ENCODE measurements at places on chromosomes 1 and 21.

GRCh38 chr1:183032122-183032921 lies 9.1 kb downstream of the LAMC1 start:
- no peak for DNase-seq

GRCh38 chr1:157142201-157142600 lies 4.0 kb upstream of the ETV3 start:
- DNase-seq, result no peak

- DNase-seq, result no peak
Measured at GRCh38 chr1:5915587-5916571, 76.3 kb downstream of the NPHP4 start.

DNA sequence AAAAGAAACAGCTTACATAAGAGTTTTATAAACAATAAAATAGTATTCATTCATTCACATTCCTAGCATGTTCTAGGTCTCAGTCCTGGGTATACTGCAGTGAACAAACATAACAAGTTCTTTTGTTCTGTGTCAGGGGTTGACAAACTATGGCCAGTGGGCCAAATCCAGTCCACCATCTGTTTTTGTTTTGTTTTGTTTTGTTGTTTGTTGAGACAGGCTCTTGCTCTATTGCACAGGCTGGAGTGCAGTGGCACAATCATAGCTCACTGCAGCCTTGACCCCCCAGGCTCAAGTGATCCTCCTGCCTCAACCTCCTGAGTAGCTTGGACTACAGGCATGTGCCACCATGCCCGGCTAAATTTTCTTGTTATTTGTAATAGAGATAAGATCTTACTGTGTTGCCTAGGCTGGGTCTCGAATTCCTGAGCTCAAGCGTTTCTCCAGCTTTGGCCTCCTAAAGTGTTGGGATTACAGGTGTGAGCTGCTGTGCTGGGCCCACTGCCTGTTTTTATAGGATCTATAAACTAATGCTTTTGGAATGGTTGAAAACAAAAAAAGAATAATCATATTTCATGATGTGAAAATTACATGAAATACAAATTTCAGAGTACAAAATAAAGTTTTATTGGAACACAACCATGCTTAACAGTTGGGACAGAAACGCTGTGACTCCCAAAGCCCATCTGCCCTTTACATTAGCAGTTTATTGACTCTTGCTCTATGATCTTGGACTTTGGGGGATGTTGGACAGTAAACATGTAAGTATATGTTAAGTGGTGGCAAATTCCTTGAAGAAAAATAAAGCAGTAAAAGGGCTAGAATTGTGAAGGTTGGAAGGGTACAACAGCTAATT lies 17.9 kb downstream of the CAPZA1 start:
- DNase-seq, result no peak

DNA sequence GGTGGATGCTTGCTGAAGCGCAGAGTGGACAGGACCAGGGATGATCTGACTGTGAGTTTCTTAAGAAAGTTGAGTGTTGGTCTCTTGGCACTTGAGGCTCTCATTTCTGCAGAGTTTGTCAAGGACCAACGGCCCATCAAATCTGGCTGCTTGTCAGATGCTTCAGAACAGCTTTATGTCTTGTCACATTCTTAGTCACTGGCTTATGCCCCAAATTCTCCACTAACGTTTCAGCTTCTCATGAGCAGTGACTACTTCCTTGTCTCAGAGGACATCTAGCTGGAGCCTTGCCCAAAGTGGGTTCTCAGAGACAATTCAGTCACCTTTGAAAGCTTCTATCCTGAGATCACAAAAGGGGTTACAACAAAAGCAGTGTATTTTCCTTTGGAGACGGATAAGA lies 92.3 kb downstream of the ST6GALNAC5 start:
- no peak for DNase-seq

DNA sequence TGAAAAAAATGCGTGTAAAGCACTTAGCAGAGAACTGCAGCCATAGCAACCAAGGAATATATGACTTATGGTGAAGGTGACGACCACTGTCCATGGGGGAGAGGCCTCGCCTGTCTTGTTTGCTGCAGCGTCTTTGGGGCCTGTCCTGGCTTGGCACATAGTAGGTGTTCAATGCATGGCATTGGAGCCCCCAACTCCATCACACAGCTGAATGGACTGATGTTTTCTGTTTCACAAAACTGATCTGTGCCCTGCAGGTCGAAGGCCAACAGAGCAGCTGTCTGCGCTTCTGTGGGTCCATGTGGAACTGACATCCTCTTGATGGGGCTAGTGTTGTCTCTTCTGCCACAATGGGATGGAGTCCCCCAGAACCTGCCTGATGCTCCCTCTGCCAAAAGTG lies 296.0 kb downstream of the PTPRU start:
- no peak for DNase-seq

GRCh38 chr21:16404776-16405175 lies 675.0 kb downstream of the USP25 start:
- no peak for DNase-seq

DNA sequence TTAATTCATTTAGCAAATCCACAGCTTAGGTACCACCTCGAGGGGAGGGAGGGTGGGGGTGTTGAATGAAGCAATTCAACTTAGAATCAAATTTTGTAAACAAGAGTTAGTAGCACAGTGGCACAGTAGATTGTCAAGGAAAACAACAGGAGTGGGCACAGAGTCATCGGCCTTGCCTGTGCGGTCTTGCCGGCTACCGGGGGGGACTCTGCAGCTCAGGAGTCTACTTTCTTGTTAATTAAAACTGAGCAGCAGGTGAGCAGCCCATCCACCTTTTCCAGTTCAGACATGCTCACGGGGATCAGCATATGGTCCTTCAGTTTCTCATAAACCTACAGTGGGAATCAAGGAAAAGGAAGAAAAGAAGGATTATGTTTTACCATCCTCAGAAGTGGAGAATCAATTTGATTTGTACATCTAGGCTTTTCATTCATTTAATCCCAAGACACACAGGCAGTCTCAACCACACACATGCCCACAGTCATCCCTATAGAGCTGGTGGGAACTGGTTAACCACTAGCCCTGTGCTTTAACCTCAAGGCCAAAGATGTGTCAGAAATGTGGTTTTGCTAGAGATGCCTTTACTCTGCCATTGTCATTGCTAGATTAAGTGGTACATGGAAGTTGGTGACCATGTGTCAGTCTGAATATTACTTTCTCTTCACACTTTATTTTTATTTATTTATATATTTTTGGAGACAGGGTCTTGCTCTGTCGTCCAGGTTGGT lies 45.0 kb upstream of the BCL10 start:
- no peak for DNase-seq

- no peak for DNase-seq
Measured at GRCh38 chr1:67642629-67643028, 42.4 kb upstream of the GADD45A start.

DNA sequence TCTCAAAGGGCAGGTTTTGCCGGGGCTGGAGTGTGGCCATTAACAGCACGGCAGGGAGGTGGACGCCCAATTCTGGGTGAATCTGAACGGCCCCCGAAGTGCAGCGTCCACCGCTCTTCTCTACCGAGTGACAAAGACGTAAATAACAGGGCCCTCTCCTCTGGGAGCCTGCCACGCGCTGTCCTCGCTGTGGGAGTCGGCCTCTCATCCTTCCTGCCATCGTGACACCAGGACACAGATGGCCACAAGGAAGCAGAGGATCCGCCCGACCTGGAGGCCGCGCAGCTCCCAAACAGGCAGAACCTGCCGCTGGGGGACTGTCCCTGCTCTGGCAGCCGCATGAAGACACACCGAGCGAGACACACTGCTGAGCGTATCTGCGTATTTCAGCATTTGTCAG lies 12.1 kb upstream of the CDK11B start:
- no peak for DNase-seq

DNA sequence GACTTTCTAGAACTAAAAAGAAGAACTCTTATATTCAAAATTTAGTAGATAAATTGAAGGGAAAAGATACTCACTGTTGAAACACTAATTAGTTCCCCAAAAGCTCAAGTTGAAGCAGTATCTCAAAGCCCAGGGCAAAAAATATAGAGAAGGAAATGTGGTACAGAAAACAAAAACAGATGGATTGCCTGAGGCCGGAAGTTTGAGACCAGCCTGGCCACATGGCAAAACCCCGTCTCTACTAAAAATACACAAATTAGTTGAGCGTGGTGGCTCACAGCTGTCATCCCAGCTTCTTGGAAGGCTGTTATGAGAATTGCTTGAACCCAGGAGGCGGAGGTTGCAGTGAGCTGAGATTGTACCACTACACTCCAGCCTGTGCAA lies 36.0 kb downstream of the FAM177B start:
- no peak for DNase-seq

DNA sequence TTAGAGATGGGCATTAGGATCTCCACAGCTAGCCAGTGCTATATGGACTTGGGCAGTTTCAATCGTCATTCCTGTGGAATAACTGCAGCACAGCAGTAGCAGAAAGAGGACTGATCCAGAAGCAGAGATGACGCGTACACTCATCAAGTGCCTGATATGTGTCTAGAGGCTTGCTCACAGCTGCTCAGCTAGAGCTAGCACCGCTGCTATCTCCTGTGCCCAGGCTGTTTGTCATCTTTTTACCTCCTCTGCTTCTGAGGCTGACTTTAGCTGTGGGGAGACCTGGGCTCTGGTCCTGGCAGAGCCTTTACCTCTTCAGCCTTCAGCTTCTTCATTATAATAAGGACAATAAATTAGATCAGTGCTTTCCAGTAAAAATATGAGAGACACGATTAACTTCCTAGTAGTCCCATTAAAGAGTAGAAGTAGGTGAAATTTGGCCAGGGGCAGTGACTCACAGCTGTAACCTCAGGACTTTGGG lies 5.3 kb downstream of the TENT5C start:
- DNase-seq, result no peak

- DNase-seq, result no peak
Measured at GRCh38 chr1:30418061-30418938, 305.1 kb downstream of the MATN1 start.

DNA sequence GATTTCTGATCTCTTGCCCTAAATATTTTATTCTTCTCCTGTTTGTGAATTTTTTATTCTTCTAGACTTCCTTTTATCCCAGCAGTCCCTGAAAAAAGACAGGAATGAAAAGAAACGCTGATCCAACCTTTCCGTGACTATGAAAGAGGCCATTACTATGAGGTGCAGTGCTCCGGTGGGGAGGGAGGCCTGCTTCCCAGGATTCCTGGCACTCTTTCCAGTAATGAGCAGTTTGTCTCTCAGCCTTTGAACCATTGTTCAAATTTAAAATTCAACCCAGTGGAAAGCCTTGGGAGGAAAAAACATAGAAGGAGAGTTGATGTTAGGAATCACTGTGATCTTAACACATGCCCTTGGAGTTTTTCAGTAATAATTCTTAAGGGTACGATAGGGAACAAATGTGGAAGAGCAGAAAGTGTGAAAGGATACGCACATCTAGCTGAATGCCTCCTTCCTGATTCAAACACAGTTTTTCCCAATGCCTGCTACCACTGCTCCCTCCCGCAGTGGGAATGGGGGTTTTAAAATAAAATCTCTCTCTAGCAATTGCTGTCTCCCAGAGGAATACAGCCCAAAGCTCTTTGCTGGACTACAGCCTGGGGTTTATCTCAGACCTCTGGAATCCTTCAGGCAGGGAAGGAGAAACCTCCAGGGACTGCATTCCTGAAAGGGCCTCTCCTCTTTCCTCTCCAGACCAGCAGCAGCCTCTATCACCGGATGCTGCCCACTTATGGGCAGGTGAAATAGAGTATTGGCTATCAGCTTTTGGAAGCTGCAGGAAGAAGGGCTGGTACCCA lies 6.1 kb downstream of the IER5 start:
- no peak for DNase-seq

DNA sequence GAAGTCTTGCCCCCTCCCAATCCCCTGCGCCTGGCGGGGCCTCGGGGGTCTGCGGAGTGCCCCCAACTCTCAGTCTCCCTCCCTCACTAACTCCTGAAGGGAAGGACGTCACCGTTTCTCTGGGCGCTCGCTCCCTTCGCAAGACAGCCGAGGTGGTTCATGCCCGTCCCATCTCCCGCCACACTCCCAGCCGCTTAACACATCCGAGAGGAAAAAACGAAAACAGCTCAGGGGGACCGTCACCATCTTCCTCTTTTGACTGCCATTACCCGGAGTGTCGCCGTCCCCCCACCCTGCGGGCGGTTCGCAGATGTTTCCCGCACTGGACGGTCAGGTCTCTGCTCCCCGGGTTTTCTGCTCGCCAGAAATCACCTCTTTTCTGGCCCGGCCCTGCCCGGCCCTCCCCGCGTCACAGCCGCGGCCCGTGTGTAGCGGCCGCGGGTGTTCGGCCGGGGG lies 532 bp downstream of the ERO1B start:
- DNase-seq, result peak; percentile 7
